Hair follicular keratinocyte (primary cell): ENCODE measurements at places on chromosomes 7 and 10. TPM values are rescaled to one million over a fixed set of nuclear protein-coding genes. Genes with fewer than 3 reads are reported as not detected.

AGR2 gene
- total RNA-seq: 2.2 and 2.5 TPM in 2 replicates

KCP gene
- total RNA-seq: 0.47 TPM in 1 of 2 replicates, not detected in the other

GBX1 gene
- not detected in 2 replicates for total RNA-seq

DNAJC1 gene
- total RNA-seq: 47.0 and 50.5 TPM in 2 replicates

ADRB1 gene
- total RNA-seq: 0.76 and 1.0 TPM in 2 replicates

FRMD4A gene
- 10.6 and 12.7 TPM in 2 replicates for total RNA-seq

CALML5 gene
- total RNA-seq: not detected in 2 replicates

NUTM2B gene
- 0.62 and 0.99 TPM in 2 replicates for total RNA-seq

EPHB6 gene
- total RNA-seq: 0.08 TPM in 1 of 2 replicates, not detected in the other

NEUROD6 gene
- not detected in 2 replicates for total RNA-seq

NRCAM gene
- total RNA-seq: 2.0 and 11.8 TPM in 2 replicates

KLF14 gene
- not detected in 2 replicates for total RNA-seq

TCERG1L gene
- 0.19 and 0.31 TPM in 2 replicates for total RNA-seq

SLC16A12 gene
- total RNA-seq: not detected in 2 replicates

COBL gene
- not detected in 2 replicates for total RNA-seq

KIFBP gene
- total RNA-seq: 28.8 and 35.5 TPM in 2 replicates

PDGFA gene
- total RNA-seq: 41.3 and 43.2 TPM in 2 replicates

CAV1 gene
- total RNA-seq: 561 and 764 TPM in 2 replicates

EEPD1 gene
- total RNA-seq: 1.2 and 6.9 TPM in 2 replicates

GIGYF1 gene
- total RNA-seq: 7.9 and 9.4 TPM in 2 replicates

SFXN4 gene
- 14.6 and 31.4 TPM in 2 replicates for total RNA-seq

ASCC1 gene
- total RNA-seq: 24.0 and 26.6 TPM in 2 replicates

CYP26C1 gene
- total RNA-seq: not detected in 2 replicates

ENTPD1 gene
- not detected in 2 replicates for total RNA-seq

HOXA10 gene
- 1.1 and 4.5 TPM in 2 replicates for total RNA-seq

PHYHIPL gene
- not detected in 2 replicates for total RNA-seq

FAM20C gene
- total RNA-seq: 29.5 and 45.1 TPM in 2 replicates

PTPN20 gene
- 3.8 and 6.2 TPM in 2 replicates for total RNA-seq

FOXI2 gene
- not detected in 2 replicates for total RNA-seq

KIF20B gene
- total RNA-seq: 9.6 and 20.9 TPM in 2 replicates

ABCC2 gene
- total RNA-seq: 0.15 and 0.39 TPM in 2 replicates

TMEM176B gene
- total RNA-seq: not detected in 2 replicates

NCF1 gene
- total RNA-seq: 1.9 and 2.8 TPM in 2 replicates

TMEM178B gene
- total RNA-seq: under 0.01 TPM in 1 of 2 replicates, not detected in the other

SKIDA1 gene
- total RNA-seq: 0.04 TPM in 1 of 2 replicates, not detected in the other

ALOX5 gene
- 0.16 TPM in 1 of 2 replicates, not detected in the other for total RNA-seq

NUTM2D gene
- total RNA-seq: 1.8 and 1.9 TPM in 2 replicates

ZNF365 gene
- 1.5 and 2.8 TPM in 2 replicates for total RNA-seq

FAM25A gene
- 2.5 and 3.3 TPM in 2 replicates for total RNA-seq

LGI1 gene
- not detected in 2 replicates for total RNA-seq

ITIH2 gene
- not detected in 2 replicates for total RNA-seq

NPFFR1 gene
- total RNA-seq: not detected in 2 replicates

ZNF485 gene
- total RNA-seq: 2.4 and 4.7 TPM in 2 replicates

PLXNA4 gene
- total RNA-seq: under 0.01 TPM in 1 of 2 replicates, not detected in the other

CPN1 gene
- total RNA-seq: not detected in 2 replicates

NUTM2A gene
- 0.86 and 1.0 TPM in 2 replicates for total RNA-seq

SLC18A3 gene
- not detected in 2 replicates for total RNA-seq

IKZF1 gene
- total RNA-seq: not detected in 2 replicates

GTPBP10 gene
- 12.5 and 19.7 TPM in 2 replicates for total RNA-seq

AKR1D1 gene
- not detected in 2 replicates for total RNA-seq

LIPF gene
- not detected in 2 replicates for total RNA-seq

ASZ1 gene
- total RNA-seq: not detected in 2 replicates

HOXA9 gene
- total RNA-seq: 6.8 and 7.0 TPM in 2 replicates

TFPI2 gene
- 227 and 475 TPM in 2 replicates for total RNA-seq

COL1A2 gene
- 8.2 and 37.3 TPM in 2 replicates for total RNA-seq

ANK3 gene
- 5.4 and 7.3 TPM in 2 replicates for total RNA-seq

EBF3 gene
- not detected in 2 replicates for total RNA-seq
